ENCODE measurements at places on chromosomes 12 and 14.

- no peak for DNase-seq
These were observed 30.0 kb downstream of the GALNT4 start for GRCh38 chr12:89494411-89495231.

- no peak for DNase-seq
These were observed 120.8 kb downstream of the GLT1D1 start for GRCh38 chr12:128973883-128974681.

DNA sequence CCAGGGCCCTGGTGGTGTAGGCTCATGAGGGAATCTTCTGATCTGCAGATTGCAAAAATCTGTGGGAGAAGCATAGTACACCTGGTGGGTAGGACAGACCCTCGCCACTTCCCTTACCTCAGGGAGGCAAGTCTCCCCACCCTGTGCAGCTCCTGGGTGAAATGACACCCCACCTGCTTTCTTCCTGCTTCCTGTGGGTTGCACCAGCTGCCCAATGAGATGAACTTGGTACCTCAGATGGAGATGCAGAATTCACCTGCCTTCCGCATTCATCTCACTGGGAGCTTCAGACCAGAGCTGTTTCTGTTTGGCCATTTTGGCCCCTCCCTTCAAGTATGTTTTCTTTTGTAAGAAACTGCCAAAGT is 4.7 kb downstream of the CLEC2D start:
- DNase-seq: no peak

DNA sequence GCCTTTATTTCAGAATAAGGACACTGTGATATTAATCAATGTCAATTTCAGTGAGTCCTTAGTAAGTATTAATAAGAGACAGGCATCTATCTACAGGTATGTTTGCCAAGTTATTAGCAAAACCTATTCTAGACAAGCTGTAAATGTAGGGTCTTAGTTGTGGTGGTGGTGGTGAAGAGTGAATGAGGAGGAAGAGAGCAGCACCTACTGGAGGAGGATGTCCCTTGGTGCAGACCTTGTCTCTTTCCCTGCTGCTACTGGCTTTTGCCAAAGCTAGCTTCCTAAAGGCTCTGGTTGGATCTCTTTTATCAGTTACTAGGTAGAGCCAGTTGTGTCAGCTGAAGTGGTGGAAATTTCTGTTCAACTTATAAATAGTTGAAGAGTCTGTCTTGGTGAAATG is 304.8 kb upstream of the ATP2B1 start:
- no peak for DNase-seq

GRCh38 chr12:6765634-6766581 is at the start of gene PTMS:
TSS of gene PTMS (plus strand) at chr12:6766363. CDS start at chr12:6766706, 343 bp downstream.
- DNase-seq: peak; percentile 96

DNA sequence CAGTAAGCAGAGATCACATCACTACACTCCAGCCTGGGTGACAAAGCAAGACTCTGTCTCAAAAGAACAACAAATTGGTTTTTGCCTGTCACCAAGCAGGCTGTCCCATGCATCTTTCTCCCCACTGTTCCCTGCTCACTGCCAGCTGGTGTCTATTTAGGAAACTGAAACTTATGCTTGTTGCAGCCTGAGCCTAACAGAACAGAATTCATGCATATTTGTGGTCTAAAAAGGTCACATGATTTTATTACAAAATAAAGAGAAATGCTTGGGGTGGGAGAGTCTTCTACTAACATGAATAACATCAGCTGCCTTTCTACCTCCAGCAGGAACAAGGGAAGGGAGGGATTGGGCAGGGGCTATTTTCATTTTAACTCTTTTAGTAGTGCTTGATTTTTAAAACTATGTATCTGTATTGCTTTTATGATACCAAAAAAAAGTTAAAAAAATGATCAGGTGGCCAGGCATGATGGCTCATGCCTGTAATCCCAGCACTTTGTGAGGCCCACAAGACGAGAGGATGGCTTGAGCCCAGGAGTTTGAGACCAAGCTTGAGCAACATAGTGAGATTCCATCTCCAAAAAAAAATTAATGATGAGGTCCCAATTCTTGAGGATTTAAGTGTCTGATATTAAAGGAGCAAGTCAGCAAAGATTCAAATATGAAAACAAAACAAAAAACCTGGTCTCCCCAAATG is 923 bp downstream of the STAT2 start:
- DNase-seq: peak; percentile 41

- no peak for DNase-seq
These were observed 178.9 kb downstream of the KLHL28 start for GRCh38 chr14:44782775-44783238.

DNA sequence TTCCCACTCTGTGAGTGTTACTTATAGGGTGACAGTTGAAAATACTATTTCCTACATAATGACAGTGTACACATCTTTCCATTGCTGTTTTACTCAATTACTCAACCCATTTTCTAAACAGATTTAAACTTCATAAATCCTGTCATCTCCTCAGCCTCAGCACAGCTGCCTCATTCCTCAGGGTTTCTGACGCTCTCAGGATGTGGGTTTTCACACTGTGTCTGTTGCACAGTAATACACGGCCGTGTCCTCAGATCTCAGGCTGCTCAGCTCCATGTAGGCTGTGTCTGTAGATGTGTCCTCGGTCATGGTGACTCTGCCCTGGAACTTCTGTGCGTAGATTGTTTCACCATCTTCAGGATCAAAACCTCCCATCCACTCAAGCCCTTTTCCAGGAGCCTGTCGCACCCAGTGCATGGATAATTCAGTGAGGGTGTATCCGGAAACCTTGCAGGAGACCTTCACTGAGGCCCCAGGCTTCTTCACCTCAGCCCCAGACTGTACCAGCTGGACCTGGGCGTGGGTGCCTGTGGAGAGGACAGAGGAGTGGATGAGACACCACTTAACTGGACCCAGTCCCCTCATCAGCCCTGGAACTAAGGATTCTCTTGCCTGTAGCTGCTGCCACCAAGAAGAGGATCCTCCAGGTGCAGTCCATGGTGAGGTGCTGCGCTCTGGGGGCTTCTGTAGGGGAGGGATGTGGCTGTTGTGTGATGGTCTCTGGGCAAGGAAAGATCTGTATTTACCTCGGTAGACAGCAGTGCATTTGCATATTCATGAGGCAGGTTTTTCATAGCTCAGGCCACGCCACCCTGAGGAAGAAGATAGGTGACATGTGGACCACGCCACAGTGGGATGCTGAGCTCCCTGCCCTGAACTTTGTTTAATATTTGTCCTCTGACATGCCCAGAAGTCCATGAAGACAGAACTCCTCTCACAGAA is 750.2 kb downstream of the TMEM121 start:
- DNase-seq: no peak

GRCh38 chr12:31518680-31519227 is 72.2 kb downstream of the DENND5B start:
- peak; percentile 76 for DNase-seq

DNA sequence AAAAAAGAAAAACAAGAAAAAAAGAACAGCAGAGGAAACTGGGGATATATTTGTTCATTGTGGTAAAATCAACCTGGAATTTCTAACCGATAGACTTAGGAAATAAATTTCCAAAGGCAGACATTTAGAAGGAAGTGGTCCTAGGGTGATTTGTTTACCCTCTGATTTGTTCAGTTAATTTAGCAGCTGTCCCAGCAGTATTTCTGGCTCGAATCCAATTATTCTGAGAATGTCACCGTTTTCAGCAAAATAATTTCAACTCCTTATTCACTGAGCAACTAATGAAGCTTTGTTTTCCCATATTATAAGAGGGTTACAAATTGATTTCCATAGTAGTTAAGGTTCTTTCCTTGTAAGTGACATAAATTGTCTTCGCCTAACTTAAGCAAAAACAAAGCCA is 285.2 kb upstream of the SYT10 start:
- DNase-seq: no peak

GRCh38 chr12:46803517-46803916 is 22.3 kb downstream of the SLC38A4 start:
- no peak for DNase-seq

DNA sequence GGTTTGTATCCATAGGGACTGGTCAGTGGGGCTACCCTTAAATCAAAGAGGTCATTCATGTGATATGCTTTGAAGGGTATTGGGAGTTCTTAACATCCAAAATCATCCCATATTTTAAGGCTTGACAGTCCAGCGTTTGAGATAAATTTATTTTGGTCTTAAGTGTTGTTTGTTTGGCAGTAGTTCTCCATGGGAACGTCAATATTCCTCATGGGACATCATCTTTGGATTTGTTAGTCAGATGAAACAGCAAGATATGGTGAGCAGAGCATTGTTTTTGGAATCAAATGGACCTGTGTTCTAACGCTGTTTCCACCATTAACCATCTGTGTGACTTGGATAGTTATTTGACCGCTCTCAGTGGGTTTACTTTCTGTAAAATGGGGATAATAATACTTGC is 45.9 kb upstream of the GSG1 start:
- no peak for DNase-seq

DNA sequence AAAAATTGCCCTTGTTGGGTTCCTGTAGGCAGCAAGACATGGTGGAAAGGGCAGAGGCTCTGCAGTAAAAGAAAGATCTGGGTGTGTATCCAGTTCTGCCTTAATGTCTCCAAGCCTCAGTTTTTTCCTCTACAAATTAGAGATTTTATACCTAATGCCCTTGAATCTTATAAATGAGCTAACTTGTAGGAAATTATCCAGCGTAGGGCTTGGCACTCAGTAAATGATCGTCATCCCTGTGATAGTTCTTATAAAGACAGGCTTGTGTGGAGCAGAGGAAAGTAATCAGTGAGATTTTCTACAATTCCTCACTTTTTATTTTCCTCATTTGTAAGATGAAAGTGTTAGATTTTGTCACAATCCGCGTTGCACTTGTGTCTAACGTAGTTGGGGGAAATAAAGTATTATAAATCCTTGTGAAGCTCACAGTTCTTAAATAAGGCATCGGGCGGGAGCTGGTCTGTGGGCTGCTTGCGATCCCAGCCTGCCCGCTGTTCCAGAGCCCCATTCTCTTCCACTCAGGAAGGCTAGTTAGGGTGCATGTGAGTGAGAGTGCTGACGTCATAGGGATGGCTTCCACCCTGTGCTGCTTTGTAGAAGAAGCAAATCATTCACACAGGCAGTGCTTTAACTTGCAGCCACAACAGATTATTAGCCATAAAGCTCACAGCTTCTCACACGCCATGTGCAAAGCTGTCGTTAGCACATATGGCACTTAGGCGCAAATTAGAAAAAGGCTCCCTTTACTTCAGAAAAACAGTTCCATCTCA is 87.6 kb downstream of the EML1 start:
- DNase-seq: peak; percentile 60

- no peak for DNase-seq
These were observed 72.1 kb downstream of the POLR3B start for GRCh38 chr12:106429636-106430035.

GRCh38 chr12:22118238-22118790 is 72.3 kb downstream of the CMAS start:
- DNase-seq: peak; percentile 4

DNA sequence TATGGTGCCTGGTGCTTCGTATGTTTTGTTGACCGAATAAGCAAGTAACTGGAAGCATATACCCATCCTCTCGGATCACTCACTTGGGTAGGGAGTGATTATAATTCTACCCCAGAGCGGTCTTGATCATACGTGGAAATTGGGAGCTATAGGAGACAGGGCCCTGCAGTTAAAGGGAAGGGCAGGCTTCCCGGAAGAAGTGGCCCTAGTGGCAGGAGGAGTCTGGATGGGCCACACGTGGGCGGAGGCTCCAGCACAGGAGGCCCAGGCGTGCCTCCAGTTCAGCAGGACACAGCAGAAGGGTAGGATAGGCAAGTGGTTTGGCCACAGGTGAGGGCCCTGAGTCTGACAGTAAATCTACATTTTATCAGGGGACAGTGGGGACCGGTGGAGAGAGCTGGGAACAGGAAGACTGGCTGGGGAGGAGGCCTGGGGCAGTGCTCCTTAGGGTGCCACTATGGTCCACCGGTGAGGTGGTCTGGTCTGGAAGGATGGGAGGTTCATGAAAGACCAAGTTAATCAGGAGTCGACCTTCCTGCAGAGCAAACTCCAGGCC is 23.5 kb upstream of the YY1 start:
- no peak for DNase-seq

DNA sequence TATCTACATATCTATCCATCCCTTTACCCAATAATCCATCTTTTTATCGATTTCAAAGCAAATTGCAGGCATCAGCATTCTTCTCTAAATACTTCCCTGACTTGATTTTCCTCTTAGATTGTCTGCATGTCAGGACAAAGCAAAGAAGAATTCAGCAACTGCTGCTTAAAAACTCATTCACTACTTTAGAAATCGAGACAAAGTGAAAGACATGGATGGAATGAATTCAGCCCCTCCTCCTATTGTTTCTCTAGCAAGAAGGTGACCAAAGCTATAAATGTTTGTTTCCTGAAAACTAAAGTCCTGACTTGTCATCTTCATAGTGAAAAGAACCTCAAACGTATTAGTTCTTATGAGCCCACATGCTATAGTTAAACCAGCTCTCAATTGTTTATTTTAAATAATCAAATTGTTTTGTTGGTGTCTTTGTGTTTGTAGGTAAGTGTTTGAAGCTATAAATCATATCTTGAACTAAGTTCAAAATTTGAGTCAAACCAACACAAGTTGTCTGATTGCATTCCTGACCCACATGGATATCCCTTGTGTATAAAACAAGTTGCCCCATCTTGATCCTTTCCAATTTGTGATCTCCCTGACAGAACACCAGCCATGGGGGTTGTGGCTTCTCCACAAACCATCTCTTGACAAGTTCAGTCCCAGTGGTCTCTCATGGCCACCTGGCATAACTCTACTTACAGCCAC is 58.6 kb upstream of the ARHGAP5 start:
- no peak for DNase-seq

GRCh38 chr12:118102070-118102469 is 1.7 kb downstream of the VSIG10 start:
- DNase-seq: no peak

DNA sequence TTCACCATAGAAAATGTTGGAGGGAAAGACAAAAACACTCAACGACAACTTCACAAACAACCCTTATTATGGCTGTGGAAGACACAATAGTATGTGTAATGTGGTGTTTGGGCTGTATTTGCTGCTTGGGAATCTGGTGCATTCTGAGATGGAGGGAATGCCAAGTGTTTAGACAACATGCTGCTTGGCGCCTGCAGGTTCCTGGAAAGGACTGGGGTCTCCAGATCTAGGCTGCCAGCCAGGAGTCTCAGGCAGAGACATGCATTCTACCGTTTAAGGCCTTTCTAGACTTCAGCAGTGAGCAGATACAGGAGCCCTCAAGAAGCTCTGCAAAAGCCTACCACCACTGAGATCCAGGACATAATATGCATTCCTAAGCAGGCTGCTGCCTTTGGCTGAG is 418.7 kb downstream of the NRXN3 start:
- DNase-seq: no peak

GRCh38 chr12:80186727-80187217 is 87.4 kb downstream of the OTOGL start:
- peak; percentile 93 for DNase-seq

- no peak for DNase-seq
These were observed 11.1 kb downstream of the GALNT16 start for GRCh38 chr14:69270795-69271708.
